ENCODE measurements at places on chromosomes 5 and 9.

DNA sequence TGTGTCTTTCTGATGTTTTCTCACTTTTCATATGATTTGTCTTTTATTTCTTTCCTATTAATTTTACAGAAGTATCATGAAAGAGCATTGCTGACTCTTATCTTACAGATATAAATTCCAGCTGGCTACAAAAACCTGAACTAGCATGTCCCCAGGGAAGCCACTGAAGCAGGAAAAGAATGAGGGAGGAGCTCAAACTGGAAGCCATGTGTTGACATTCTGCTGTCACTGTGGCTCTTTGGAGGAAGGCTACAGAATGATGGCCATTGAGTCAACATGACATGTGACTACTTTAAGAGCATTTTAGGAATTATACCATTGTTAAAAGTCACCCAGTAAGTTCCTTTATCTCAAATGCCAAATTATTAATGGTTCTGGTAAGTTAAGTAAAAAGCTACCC is 638.3 kb upstream of the DMAC1 start:
- DNase-seq, result no peak

DNA sequence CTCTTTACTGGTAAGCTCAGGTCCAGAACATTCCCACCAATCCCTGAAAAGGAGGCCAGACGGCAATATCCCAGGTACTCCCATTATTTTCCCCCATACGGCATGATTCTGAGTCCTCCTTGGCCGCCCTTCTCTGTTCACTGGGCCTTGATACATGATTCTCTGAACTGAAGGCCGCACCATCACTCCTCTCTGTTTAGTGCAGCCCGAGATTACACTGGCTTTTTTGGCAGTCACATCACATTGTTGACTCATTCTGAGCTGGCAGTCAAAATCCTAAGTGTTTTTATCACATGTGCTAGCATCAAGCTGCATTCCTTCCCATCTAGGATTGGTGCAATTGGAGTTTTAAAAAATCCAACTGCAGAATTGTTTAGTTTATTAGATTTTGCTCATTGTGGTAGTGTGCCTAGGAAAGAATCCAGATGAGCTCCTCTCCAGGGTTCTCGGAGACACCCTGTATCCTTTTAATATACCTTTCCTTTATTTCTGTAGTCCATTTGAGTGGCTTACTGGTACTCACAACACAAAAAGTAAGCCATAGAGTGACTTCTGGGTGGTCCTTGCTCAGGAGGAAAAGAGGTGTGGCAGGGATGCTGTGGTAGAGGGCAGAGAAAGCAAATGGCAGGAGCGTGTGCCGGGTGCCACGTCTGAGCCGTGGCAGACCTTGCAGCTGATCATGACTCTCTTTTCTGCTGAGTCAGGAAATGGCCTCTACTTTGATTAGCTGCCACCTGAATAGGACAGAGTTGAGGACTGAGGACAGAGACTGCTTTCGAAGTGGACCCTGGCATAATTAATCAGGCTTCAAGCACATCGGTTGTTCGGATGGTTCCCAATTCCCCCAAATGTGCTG is 121.1 kb upstream of the IL12B start:
- no peak for DNase-seq

DNA sequence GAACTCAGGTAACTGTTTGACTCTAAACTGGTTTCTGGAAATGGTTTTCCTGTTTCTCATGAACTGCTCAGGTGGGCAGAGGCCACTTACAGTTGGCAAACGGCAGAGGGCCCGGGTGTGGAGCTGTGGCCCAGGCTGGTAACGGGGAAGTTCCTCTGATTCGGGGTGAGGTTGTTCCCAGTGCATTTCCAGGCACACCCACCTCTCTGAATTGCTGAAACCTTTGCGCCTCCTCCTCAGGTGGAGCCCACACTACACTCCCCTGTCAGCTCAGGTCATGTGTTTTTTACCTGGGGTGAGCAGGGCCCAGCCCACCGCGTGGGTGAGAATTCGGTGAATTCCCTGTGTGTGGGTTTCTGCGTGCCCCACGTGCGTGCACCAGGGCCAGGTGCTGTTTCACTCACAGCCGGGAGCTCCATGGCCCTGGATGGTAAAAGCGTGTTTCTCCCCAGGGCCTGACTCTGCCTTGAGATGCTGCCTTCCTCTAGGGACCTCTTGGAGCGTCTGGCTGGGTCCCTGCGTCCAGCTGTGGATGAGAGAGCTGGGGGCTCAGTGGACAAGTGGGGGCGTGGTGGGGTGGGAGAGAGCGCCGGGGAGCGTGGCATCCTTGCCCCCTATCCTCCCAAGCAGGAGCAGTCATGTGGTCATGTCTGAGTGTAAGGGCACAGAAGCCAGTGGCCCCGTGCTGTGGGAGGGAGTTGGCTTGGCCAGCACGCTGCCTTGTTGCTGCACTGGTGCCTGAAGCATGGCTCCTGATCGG is 33.5 kb upstream of the LPCAT1 start:
- DNase-seq, result no peak

- no peak for DNase-seq
Observed at GRCh38 chr5:33594006-33594405, 153.2 kb downstream of the TARS1 start.

GRCh38 chr5:153818626-153819025 is 220.1 kb downstream of the FAM114A2 start:
- no peak for DNase-seq

DNA sequence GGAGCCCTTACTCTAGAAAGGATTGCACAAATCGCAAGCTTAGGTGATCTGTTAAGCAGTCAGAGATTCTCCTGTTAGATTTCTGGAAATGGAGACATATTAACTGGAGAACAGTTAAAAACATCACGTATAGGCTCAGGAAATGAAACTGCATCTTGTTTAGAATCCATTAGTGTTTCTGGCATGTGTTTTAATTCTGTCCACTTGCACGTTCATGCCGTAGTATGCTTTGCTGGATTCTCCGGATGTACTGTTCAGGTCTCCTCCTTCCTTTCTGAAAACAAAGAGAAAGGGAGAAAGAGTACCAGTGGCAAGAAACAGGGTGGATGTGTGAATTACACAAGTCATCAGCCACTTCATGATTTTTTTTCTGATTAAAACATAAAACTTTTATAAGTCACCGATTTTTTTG is 2.5 kb upstream of the RGMB start:
- DNase-seq, result no peak

- DNase-seq, result no peak
Observed at GRCh38 chr5:165325221-165325620, 1819.8 kb downstream of the MAT2B start.

DNA sequence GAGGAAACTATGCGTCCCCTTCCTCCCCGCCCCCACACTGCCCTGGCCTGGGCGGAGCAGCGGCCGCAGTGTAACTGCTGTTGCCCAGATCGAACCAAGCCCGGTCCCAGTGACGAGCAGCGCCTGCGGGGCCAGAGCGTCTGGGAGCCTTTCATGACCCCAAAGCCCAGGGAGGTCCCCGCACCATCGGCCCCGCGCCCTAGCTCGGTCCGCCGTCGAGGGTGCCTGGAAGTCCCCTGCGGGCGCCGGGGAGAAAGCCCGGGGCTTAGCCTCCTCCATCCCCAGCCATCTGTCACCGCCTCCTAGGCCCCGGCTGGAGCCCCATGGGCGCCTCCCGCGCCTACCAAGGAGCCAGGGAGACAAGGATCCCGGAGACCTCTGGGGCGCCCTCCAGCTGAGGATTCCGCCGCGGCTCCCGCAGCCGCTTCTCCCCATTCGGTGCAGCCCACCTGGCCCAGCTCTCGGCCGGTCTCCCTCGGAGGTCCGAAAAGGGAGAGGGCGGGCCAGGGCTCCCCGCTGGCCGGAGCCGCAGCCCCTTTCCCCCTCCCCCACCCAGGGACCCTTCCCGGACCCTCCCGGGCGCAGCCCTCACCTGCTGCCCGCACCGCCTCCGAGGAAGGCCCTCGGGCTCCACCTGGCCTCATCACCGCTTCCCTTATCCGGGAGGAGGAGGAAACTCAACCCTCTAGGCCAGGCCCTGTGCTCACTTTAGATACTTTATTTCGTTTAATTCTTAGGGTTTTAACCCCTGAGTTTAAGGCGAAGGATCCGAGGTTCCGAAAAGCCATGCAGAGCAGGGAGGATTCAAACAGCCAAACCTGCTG is 45.6 kb downstream of the APTX start:
- DNase-seq, result no peak

DNA sequence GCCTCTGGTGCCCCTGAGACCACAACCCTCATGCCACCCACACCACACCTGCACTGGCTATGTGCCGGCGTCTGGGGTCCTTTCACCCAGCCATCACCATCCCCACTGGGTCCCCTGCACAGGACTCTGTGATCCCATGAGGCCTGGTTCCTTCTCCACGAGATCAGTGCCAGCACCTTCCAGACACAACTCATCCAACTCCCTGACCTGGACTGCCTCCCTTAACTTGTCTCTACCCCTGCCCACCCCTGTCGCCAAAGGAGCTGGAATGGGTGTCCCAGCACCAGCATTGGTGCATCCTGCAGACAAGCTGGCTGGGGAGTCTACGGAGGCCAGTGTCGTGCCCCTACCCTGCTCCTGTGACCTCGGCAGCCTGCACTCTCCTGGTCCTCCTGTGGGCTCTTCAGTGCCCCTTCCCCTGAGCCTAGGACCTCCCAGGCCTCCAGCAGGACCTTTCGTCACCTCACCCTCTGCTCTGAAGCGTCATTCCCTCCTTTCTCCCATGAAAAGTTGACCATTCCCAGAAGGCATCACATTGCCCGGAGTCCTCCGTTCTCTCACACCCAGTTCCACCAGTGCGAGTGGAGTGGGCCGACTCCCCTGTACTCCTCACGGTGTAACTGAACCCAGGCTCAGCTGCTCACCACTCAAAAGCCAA is 87.7 kb downstream of the NSUN2 start:
- DNase-seq, result no peak

GRCh38 chr5:154196955-154197652 is 6.6 kb downstream of the GALNT10 start:
- DNase-seq, result peak; percentile 65

DNA sequence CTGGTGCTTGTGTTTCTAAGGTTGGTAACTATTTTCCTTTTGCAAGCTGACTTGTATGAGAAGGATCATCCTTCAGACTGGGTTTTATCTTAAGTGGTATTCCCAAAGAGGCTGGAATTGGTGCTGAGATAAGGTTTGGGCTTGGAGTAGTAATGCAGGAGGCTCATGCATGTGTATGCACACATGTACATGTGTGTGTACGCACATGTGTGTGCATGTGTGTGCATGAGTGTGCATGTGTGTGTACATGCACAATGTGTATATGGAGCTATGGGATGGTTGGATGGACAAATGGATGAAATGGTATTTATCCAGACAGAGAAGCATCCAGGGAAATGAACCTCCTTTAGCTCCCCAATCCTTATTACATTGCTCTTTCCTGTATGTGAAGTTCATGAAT is 142.6 kb downstream of the CARTPT start:
- DNase-seq, result no peak

DNA sequence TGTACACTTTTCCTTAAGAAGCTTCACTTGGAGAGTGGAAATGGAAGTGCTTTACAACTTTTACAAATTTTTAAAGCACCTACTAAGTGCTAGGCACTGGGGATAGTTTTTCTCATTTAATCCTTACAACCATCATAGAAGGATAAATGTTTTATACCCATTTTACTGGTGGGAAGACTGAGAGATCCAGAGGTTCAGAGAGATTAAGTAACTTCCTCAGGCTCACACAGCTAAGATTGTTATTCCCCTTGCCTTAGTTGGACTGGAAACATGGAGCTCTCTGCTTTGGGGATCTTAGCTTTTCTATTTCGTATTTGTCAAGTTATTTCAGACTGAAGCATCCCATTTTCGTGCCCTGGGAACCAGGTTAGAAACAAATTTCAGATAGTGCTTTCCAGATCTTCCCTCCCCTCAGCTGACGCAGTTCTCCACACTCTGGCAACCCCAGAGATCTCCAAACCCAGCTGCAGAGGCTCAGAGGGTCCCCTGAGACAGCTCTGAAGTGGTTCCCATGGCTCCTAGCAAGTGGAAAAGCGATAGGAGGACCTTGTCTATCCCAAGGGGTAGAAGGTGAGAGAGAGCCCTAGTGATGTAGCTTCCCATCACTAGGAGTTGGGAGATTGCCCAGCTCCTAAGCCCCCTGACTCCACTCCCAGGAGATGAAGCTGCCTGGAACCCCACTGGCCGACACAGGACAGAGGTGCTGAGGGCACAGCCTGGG is 16.2 kb upstream of the GABBR2 start:
- DNase-seq, result no peak

GRCh38 chr5:130035388-130035787 is 131.1 kb downstream of the CHSY3 start:
- DNase-seq, result no peak

- DNase-seq, result no peak
Observed at GRCh38 chr9:98427491-98427890, 172.0 kb upstream of the TBC1D2 start.
